ENCODE measurements at places on chromosomes 11 and 22.

- DNase-seq = no peak
These were observed 23.6 kb downstream of the DUSP8 start for GRCh38 chr11:1548221-1549070.

GRCh38 chr11:77309401-77310085, 8.1 kb upstream of the GDPD4 start:
- no peak for DNase-seq

DNA sequence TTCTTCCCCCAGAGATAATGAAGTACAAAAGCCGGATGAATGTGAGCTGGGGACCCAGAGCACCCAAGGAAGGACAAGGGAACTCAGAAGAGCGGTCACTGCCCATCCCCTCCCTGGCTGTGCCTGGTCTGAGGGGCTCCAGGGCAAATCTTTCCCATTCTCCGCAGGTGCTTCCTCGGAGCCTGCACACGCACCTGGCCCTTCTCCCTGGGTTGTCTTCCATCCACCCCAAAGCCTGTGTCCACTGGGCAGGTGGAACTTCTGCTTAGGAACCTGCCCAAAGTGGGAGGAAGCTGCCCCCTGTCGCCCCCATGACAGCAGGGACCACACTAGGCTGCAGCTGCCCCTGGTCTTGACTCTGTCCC, 121.0 kb upstream of the FGF3 start:
- DNase-seq = no peak

- DNase-seq = no peak
These were observed 4.3 kb downstream of the SMTN start for GRCh38 chr22:31085493-31085824.

GRCh38 chr22:37525746-37526350, 6.6 kb upstream of the CARD10 start:
- no peak for DNase-seq

DNA sequence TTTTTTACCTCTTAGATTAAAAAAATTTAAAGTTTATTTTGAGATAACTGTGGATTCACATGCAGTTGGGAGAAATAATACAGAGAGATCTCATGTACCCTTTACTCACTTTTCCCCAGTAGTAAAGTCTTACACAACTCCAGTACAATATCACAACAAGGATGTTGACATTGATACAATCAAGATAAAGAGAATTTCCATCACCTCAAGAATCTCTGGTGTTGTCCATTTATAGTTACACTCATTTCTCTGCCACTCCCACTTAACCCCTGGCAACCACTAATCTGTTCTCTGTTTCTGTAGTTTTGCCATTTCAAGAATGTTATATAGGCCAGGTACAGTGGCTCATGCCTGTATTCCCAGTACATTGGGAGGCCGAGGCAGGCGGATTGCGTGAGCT, 10.5 kb upstream of the ZBED5 start:
- DNase-seq = no peak

GRCh38 chr22:33328789-33329296, 270.7 kb upstream of the SYN3 start:
- DNase-seq = no peak

GRCh38 chr11:25766332-25767015, 565.5 kb upstream of the ANO3 start:
- DNase-seq = no peak

DNA sequence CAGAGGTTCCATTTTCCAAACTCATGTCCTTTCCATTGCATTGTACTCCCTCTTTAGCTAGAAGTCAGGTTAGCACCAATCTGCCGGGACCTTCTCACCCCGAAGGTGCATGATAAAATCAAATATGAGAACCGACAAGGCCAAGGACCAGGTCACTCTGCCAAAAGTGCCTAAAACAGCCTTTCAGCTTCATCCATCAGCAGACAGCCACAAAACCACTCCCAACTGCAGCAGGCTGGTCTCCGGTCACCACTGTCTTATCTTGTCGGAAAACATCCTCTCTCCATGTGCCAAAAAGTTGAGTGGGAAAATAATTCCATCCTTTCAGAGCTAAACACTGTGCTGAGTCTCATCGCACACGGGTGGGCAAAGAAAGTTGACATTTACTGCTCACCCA, 1.4 kb downstream of the PI4KA start:
- DNase-seq = no peak

DNA sequence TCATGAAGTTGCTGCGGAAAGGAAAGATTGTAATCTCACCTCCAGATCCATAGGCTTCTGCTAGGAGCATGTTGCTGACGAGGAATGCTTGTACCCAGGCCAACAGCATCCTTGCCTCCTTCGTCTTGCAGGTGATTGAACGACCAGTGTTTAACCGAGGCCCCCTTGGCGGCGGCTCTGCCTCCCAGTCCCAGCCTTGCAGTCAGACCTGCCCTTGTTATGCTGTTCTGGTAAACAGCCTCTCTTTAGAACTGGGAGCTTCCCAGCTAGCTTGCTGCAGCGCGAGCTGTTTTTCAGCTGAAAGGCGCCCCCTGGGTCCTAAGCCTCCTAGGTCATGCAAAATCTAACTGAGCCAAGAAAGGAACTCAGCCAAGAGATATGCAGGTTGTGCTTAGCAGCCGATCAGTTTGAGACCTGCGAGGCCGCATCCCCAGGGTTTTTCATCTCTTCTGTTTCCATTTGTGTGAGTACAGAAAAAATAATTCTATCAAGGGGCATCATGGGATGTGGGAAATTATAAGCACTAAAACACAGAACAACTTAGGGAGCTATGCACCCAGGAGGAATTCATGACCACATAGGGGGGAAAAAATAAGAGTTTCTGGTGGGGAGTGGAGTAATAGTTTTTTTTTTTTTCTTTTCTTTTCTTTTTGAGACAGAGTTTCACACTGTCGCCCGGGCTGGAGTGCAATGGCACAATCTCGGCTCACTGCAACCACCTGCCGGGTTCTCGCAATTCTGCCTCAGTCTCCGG, at the start of gene PIK3IP1:
TSS of gene PIK3IP1 (minus strand) at position 253 of the 754 bp plus-strand sequence. CDS start at position 109, 144 bp downstream.
- no peak for DNase-seq

GRCh38 chr11:45551191-45551713, 114.2 kb downstream of the CHST1 start:
- no peak for DNase-seq

DNA sequence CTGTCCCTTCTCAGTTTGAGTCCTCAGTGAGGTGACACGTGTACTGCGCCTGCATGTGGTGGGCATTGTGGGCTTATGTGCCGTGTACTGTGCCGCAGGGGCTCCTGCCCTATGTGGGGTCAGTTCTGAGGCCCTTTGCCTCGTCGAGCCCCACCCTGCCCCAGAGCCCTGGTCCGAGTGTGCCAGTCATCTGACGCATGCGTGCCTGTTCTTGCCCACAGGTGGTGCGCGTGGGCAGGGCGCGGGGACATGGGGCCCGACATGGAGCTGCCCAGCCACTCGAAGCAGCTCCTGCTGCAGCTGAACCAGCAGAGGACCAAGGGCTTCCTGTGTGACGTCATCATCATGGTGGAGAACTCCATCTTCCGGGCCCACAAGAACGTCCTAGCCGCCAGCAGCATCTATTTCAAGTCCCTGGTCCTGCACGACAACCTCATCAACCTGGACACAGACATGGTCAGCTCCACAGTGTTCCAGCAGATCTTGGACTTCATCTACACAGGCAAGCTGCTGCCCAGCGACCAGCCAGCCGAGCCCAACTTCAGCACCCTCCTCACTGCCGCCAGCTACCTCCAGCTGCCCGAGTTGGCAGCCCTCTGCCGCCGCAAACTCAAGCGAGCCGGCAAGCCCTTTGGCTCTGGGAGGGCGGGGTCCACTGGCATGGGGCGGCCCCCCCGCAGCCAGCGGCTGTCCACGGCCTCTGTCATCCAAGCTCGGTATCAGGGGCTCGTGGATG, 22.3 kb upstream of the TMEM191C start:
- no peak for DNase-seq

DNA sequence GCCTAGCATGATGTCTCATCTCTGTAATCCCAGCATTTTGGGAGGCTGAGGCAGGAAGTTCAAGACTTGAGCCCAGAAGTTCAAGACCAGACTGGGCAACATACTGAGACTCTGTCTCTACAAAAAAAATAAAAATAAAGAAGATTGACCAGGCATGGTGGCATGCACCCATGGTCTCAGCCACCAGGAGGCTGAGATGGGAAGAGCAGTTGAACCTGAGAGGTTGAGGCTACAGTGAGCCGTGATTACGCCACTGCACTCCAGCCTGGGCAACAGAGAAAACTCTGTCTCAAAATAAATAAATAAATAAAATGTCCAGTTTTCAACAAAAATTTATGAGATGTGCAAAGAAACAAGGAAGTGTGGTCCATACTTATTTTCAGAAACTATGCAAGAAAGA, 28.3 kb downstream of the EFCAB6 start:
- DNase-seq = no peak

DNA sequence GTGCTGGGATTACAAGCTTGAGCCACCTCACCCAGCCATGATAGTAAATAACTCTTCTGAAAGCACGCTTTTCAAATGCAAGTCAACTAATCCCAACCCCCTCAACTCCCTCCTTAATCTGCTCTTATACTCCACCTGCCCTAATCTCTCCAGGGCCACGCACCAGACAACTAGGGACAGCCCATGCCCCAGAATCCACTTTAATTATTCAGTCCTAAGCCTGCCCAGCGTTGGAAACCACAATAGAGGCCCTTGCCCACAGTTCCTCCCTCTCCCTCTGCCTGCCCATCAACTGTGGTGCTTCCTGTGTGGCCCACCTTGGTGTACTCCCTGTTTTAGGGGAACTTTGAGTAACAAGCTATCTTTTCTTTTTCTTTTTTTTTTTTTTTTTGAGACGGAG, 2.7 kb upstream of the VPREB3 start:
- no peak for DNase-seq

DNA sequence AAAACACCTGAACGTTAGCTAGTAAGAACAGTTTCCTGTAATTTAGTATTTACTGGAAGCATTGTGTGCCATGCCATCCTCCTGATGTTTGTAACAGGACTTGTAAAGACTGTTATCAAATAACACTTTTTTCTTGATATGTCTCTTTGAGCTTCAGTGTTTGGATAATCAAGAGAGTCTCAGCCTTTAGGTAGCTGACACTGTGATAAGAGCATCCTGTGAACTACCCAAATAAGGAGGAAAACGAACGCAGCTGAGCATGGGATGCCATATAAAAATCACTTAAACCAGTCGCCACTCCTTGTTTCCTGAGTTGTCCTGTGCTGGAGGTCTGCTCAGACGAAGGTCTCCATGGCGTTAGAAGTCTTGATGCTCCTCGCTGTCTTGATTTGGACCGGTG, at the start of gene OOSP2:
TSS of gene OOSP2 (plus strand) at position 301 of the 400 bp plus-strand sequence. CDS start at position 352, 51 bp downstream.
- no peak for DNase-seq

- no peak for DNase-seq
These were observed 17.3 kb upstream of the CSTF3 start for GRCh38 chr11:33178443-33179180.

DNA sequence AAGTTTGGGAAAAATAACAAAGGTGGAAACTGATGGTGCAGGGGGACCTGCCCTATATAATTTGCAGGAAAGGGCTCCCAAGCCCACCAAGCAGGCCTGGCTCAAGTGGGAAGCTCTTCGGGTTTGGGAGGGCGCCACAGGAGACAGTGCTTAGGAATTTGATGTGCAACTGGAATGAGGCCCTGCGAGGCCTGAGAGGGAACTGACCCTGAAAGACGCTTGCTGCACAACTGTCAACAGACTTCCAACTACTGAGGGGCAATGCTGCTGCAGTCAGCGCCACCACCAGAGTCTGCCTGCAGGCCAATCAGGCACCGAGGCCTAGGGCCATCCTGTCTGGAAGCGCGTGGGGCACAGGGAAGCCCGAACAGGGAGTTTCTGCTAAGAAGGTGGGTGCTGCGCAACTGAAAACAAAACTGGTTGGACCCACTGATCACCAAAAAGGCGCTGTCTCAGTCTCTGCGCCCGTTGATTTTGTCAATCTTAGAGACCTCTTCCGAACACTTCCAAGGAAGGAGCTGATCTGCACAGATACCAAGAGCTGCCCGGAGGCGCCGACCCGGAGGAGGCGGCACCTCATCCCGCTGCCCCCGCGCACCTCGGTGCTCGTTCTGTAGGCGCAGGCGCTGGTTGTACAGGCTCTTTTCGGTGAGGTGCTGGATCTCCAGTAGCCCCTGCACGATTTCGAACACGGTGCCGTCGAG, 667 bp downstream of the DGCR6L start:
- no peak for DNase-seq

DNA sequence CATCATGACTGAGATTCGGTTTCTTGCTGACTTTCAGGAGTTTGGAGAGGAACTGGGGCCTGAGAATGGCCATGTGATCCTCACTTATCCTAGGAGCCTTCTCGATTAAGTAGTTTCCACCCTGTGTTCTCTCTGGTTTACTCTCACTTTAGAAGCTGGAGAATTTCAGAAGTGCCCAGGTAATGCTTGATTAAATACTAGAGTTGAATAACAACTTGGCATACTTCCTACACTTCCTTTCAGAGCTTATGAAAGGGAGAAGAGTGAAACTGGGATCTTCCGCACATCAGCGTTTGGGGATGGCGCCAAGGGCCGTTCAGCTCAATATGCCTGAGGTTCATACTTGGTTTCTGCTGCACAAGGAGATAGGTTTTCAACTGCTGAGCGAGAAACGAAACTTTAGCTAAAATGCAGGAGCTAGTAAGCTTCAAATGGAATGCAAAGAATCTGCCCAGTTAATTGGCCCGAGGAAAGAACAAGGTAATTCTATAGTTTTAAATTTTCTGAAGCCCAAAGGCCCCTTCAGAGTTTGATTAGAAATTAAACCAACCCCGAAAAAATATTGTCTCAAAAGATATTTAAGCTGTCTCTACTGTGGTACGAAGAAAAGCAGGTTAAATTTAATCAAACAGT, 823 bp upstream of the MUC15 start:
- DNase-seq = no peak

DNA sequence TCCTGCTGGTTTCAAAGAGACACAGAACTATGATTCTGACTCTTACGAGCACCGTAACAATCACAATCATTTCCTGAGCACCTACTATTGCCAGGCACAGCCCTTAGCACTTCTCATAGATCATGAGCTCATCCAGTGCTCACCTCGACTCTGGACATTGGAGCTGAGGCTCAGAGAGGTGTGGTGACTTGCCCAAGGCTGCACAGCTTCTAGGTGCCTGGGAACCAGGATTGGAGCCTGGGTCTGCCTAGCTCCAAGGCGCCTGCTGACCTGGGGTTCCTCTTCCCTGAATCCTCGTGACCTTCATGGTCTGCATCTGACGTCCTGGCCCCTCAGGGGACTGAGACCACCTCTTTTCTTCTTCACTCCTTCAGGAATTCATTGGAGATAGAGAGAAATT, 50.6 kb upstream of the CRYBB3 start:
- DNase-seq = no peak

DNA sequence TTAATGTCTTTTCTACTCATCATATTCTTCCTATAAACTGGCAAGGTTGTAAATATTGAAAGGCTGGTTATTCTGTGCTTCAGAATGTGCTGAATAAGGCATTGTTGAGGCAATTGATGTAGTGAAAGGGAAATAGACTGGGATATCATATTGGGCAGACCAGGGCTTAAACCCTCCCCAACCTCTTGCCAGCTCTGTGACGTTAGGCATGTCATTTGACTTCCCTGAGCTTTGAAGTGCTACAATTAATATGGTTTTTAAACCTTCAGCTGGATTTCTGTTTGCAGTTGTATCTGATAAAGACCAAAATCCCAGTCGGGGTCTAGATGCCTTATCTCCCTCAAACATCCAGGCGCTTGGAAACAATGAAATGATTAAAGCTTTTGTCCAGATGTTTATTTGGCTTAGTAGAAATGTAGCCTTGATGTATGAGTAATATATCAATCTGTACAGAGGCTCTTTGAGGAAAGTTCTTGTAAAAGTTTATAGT, 208.1 kb downstream of the DBX1 start:
- no peak for DNase-seq

GRCh38 chr11:67303132-67303834, at the start of gene SSH3:
Gene SSH3 (plus strand): TSS chr11:67303530. CDS start chr11:67303626, 96 bp downstream.
- no peak for DNase-seq
